Stimulated activated CD4-positive, alpha-beta T cell treated with anti-CD3 and anti-CD28 coated beads, Interleukin-15, amount 100 ng/mL, for 1 hour (primary cell): ENCODE measurements at places on chromosomes 6 and 20.

GRCh38 chr6:99350573-99350972 is 1.1 kb upstream of the FAXC start:
- no peak for DNase-seq

GRCh38 chr6:116990679-116991078 is 113.6 kb downstream of the RFX6 start:
- DNase-seq = no peak

GRCh38 chr6:38933426-38933825 is 115.2 kb upstream of the GLP1R start:
- DNase-seq = no peak

GRCh38 chr6:11730641-11731040 is 48.0 kb downstream of the ADTRP start:
- DNase-seq = no peak

GRCh38 chr6:138499303-138500018 is at the start of gene NHSL1:
Gene NHSL1, minus strand, starts transcription at chr6:138499494. Its CDS starts 204 bp downstream, at chr6:138499290.
- no peak for DNase-seq

DNA sequence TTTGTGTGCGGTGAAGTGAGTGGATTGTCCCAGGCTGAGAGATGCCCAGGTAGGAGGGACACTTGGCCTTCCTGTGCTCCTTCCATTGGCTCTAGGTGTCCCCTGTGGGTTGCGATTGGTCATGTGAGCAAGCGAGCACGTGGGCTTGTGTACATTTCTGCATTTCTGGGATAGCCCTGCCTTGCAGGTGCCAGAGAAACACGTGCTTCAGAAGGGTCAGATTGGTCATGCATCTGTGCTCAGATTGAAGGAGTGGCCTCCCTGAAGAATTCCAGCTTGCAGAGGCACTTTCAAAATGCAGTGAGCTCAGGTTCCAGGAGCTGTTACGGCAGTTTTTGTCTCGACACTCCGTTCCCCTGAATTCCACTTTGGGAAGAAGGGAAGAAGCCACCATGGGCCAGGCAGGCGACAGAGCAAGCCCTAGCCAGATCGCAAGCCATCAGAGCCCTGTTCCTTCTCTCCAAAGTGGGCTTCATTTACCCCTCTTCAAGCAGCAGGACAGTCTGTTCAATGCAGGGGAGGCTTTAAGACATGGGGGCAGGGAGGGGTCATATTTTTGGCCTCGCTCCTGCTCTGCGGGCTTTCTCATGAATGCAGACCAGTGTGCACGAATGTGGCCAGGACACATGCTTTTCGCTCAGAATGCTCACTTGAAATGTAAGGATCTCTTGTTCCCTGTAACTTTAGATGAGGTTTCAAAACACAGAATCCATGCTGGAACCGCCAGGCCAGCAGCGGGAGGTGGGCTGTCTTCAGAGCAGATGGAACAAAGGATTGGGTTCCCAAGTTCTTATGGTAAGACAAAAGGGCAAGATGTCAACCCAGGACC is 78.6 kb upstream of the AKAP12 start:
- no peak for DNase-seq

GRCh38 chr6:106056746-106057390 is 29.3 kb upstream of the PRDM1 start:
- no peak for DNase-seq

DNA sequence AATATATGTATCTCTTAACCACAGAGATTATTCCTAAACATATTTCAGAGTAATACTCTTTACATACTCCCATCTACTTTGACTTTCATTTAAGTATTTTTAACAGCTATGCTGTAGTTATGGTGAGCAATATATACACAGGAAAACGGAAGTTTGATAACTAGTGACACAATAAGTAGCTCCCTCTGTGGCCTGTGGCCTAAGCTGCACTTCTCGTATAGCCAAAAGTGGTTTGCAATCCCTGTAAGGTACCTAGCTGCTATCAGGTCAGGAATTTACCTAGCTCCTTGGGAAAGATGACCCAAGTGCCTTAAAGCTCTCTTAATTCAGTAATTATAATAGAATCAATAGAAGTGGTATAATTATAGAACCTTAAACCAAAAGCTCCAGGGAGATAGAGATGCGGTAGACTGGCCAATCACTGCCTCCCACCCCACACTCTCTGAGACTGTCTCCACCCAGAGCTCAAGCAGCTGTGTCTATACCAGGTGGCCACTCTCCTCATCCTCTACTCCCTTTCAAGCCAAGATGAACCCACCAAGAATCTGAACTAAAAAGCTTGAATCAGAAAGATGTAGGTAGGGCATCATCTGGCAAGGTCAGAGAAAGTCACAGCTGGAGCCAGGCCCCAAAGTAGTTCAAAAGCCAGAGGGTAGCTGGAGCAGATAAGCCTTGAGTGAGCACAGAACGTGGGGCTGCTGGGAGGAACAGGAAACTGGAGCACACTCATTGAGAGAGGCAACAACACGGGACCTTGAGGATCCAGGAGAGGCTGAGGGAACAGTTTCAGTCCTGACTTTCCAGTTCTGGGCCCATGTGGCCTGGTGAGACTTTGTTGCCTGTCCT is 84.9 kb upstream of the ASF1A start:
- DNase-seq = no peak
